Renal cortex interstitium (tissue), 15 donors: ENCODE measurements at places on chromosomes 1 and 21. TPM values are rescaled to one million over a fixed set of nuclear protein-coding genes. Genes with fewer than 3 reads are reported as not detected.

DNA sequence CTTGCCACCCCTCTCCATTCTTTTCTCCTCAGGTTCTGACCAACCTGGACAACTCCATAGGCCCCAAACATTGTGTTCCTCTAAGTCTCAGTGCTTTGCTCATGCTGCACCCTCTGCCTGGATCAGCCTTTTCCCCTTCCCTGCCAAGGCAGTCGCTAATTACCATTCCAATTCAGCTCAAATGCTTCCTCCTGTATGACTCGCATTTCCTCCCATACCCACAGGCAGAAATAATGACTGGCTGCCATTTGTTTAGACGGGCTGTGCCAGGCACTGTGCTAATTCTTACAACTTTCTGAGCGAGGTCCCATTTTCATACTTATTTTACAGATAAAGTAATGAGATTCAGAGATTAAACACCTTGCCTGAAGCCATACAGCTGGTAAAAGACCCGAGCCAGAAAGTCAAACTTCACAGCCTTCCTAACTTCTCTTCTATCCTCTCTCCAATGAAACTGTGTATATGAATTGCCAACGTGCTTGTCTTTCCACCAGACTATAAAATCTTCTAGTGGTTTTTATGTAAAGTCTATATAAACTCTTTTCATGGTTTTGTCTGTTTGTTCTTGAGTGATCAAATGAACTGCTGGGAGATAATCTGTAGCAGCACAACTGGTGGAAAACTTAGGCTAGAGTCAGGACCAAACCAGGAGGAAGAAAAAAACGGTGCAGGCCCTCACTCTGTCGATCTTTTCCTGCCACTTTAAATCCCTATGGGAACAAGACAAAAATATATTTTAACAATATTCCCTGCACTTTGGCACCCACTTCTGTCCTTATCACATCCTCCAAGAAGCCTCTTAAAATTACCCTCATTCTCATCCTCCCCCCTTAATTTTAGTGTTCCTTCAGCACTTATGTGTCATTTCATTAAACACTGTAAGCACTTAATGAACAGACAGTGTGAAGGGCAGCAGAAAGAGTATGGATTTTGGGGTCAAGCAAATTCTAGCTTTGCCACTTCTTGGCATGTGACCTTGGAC lies 33.7 kb downstream of the RAB3B start:
- DNase-seq = no peak

GRCh38 chr1:4085546-4085945 lies 185.5 kb upstream of the C1orf174 start:
- no peak for DNase-seq

DNA sequence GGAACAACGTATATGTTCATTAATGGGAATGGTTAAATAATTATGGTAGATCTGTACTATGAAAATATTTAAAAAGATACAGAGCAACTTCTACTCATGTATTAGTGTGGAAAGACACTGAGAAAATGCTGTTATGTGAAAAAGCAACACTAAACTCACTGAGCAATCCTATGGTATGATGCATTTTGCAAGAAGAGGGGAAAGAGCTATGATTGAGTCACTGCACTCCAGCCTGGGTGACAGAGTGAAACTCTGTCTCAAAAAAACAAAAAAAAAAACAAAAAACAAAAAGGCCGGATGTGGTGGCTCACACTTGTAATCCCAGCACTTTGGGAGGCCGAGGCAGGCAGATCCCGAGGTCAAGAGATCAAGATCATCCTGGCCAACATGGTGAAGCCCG lies 44.4 kb downstream of the ATP5PO start:
- DNase-seq = no peak

DNA sequence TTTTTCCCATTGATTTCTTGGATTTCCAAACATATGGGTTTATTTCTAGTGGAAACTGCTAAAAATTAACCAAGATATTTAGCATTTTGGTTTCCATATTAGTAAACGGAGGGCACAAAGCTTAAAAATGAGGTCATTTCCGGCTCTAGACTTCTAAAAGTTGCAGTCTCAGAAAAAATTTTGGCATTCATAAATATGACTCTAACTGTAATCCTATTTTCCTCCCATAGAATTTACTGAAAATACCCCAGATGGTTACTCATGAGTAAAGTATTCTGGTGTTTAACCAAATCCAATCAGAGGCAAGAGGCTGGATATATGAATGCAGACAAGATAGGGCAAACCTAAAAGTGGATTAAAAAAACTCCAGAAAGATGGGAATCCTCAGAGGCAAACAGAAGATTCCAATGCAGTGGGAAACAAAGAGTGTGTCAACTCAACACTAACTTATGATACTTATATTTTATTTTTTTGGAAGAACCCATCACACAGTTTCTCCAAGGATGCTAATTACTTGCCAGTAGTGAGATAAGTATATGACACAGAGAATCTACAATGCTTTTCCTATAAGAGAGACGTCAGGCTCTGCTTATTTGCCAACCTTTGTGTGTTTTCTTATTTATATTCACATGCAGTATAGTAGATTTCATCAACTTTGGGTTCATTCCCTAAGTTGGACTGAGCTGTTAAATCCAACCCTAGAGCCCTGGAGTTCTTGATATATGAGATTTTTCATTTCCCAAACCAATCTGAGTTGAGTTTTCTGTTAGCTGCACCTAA lies 90.1 kb upstream of the BCL10 start:
- no peak for DNase-seq

- no peak for DNase-seq
Measured at GRCh38 chr1:148308832-148309458, 156.9 kb upstream of the NBPF11 start.

DNA sequence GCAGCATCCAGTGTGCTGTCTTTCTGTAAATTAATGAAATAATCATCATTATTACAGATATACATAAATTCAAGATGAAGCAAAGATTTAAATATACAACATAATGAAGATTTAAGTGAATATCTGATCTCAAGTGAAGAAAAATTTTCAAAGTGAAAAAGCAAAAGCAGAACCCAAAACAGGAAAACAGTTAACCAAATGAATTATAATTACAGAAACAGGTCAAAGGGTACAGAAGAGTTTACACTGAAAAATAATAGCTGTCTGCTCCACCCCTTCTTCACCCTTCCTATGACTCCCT lies 44.8 kb upstream of the GTF2B start:
- DNase-seq = no peak

DNA sequence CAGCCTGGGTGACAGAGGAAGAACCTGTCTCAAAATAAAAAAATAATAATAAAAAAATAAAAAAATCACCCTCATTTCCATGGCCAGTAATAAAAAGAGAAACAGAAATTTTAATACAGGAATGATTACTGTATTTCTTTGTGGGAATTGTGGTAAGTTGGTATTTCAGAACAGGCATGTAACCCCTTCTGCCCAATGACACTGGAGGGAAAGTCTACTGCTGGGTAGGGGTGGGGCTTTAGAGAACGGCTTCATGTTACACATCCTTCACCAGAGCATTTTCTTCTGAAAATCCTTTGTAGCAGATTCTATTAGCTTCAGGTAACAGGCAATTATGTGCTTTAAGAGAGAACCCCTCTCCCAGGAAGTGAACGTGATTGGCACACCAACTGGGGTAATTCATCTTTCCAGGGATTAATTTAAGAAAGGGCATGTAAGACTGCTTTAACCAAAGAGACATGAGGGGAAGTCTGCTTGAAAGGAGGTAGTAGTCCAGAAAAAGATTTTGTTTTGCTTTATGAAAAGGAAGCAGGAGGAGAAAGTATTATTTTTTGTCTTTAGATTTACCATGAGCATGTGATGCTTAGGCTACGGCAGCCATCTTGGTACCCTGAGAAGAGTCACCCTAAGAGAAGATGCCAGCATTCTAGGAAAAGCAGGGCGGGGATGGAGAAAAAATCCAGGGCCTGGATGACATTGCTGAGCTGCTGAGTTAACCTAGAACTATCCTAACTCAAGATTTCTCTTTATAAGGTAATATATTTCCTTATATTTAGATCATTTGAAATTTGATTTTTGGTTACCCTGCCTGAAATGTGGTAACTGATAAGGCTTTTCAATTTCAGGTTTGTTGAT lies 57.7 kb upstream of the DPT start:
- no peak for DNase-seq

GRCh38 chr1:42815941-42816584 lies 859 bp upstream of the ERMAP start:
- DNase-seq = no peak

DNA sequence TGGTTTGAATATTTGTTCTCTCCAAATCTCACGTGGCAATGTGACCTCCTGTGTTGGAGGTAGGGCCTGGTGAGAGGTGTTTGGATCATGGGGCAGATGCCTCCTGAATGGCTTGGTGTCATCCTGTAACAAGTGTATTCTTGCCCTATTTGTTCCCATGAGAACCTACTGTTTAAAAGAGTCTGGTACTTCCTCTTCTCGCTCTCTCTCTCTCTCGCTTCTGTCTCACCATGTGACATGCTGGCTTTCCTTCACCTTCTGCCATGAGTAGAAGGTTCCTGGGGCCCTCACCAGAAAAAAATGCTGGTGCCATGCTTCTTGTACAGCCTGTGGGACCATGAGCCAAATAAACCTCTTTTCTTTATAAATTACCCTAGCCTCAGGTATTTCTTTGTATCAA lies 8.4 kb upstream of the PAXBP1 start:
- no peak for DNase-seq

DNA sequence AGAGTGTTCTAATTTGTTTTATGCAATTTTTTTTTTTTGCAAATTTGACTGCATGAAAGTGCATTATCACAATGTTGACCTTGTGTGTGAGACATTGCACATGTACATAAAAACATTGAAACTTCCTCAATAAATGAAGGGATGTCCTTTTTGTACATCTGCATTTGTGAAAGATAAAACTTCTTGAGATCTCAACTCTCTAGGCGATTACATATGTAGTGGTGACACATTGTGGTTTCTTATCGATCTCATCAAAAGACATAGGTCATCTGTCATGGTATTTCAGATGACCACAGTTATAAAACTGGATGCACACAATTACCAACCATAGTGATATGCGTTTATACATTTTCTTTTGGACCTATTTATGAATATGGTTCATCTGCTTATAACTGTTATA lies 35.6 kb upstream of the C21orf91 start:
- no peak for DNase-seq

The SLC44A3 gene
- 62.7 TPM for polyA plus RNA-seq

The CD48 gene
- polyA plus RNA-seq = 1.4 TPM
